Body of pancreas (tissue), 4 donors: ENCODE measurements at places on chromosomes 5 and 9. TPM values are rescaled to one million over a fixed set of nuclear protein-coding genes. Genes with fewer than 3 reads are reported as not detected.

Gene MORN5
- total RNA-seq = not detected

DNA sequence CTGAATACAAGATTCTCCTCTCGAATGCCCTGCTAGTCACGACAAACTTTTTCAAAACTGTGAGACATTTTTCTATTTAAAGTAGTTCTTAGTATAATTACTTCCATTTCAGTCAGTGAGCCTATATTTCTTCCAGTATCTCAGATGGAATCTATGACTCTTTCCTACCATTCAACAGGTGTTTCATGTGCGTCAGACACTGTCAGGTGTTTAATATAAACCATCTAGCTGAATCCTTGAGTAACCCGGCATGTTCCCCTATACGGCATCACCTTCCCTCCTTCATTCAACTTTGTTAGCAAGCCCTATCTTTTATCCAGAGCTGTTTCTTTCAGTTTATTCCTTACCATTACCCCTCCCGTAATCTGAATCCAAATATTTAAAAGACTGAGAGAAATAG, 418.8 kb downstream of the RAB3C start:
- DNase-seq = no peak

GRCh38 chr5:123414974-123415373, 8.2 kb downstream of the CEP120 start:
- no peak for DNase-seq

DNA sequence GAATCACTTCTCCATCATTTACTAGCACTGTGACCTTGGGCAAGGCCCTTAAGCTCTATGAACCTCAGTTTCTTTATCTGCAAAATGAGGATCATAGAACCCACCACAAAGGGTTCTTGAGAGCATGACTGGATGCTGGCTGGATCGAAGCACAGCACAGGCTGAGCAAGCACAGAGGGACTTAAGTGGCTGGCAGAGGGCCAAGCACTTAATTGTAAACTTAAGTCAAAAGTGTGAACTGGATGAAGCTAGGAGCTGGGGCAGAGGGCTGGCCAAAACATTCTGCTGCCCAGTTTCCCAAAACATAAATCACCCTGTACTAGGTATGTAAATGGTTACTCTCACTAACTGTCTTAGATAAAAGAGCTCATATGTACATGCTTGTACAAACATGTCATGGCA, 112.3 kb upstream of the WWC1 start:
- no peak for DNase-seq

DNA sequence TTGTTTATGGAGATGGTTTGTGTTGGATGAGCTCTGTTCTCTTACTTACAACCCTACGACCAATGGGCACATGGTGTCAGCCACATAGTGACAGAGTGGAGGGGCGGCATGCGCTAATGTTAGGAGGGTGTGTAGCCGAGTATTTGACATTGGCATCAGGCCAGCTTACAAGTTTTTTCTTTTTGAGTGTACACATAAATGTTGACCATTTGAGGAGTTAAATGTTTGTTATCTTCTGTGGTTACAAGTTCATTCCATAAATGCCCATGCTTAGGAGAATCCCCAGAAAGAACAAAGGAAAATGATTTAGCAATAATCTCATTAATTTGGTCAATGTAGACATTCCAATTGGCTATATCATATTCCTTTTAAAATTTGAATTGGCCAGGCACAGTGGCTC, 180.1 kb upstream of the ELL2 start:
- no peak for DNase-seq

- no peak for DNase-seq
These were observed 40.4 kb upstream of the UNC5A start for GRCh38 chr5:176769911-176770310.

Gene SURF6
- total RNA-seq = 37.9 TPM

Gene WNK2
- total RNA-seq = 173 TPM
